ENCODE measurements at places on chromosomes 2 and 18.

DNA sequence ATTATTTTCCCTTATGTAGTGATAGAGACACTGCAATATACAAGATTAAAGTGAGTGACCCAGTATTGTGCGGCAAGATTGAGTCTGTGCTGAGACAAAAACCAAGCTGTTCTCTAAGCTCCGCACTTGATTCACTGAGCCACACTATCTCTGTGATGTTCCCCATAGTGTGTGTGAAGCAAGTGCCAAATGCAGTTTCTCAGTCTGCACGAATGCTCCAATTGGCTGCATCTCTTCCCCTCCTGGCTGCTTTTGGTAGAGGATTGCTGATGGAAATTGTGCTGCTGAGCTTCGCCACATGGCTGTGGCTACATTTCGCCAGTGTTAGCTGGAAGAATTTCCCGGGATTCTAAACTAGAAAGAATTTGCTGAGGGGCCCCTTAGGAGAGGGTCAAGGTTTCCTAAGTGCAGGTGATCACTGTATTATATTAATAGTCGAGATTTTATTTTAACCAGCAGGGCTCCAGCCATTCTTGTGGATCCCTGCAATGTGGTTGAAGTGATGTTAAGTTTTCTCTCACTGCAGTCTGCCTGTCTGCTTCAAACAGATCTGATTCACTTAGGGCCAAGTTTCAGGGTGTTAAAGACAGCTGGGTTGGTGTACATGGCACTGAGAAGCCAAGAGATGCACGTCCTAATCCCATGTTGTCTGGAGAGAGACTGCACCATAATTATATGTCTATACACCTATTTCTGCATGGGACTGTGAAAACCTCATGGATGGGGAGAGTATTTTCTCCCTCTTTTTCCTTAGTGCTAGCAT is 317.2 kb downstream of the DCC start:
- no peak for DNase-seq

- peak; percentile 38 for DNase-seq
These were observed 15.3 kb downstream of the SIX3 start for GRCh38 chr2:44956843-44957242.

DNA sequence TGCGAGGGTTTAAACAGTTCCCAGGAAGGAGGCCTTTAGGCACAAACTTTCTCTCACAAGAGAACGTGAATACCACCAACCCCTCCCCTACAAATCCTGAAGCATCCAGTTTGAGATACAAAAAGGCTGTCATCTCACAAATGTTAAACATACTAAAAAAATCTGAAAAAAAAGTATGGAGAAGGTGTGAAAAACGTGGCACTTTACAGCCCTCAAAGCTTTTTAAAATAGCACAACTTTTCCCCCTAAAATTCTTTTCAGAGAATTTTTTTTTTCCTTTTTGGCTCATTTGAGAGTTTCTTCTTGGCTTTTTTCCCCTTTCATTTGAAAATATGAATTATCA is 10.1 kb downstream of the ZEB2 start:
- no peak for DNase-seq

DNA sequence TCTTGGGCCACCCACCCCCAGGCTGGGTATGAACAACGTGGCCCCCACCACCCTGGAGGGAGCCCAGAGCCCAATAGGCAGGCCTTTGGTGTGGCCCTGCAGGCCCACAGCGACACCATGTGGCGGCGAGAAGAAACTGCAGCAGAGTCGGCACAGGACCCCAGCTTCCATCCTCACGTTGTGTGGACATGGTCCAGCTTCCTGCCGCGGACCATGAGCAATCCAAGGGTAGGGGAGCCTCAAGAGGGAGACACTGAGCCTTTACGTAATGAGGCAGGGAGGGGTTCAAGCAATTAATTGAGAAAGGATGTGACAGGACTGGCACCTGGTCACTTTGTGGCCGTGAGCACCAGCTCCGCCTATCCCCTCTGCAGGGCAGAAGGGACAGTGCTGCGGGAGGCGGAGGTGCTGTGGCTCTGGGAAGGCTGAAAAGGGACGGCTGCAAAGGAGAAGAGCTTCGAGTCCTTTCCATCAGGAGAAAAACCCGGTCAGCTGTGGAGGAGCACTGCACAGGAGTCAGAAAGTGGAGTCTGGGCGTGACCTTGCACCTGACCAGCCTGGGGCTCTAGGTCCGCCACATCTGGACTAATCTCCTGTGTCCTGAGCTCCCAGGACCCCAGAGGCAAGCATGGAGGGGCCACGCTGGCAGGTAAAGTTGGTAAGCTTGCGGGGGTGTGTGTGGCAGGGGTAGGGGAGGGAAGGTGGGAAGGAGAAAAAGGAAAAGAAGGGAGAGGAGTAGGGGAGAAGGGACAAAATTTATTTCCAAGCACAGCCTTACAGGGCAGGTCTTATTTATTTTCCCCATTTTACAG is 44.9 kb downstream of the TMEM37 start:
- DNase-seq = peak; percentile 2

GRCh38 chr2:70454936-70455544 is 98.6 kb downstream of the TGFA start:
- no peak for DNase-seq

GRCh38 chr2:169023161-169023560 is 8.0 kb downstream of the ABCB11 start:
- no peak for DNase-seq

GRCh38 chr18:63007231-63007630 is 291.9 kb downstream of the PHLPP1 start:
- DNase-seq = no peak

DNA sequence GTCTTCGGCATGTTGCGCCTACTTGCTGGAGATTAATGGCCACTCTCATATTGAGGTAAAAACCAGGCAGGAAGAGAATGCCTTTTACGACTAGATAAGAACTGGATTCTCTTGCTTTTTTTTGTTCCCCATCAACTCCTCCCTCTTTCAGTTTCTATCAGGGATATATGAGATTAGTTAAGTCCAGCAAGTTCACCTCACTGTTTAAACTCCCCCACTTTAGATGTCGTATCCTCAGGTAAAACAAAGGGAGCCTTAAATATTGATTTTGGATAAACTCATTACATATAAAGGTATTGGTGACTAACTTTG is 98.4 kb downstream of the PLEKHM3 start:
- DNase-seq = no peak

DNA sequence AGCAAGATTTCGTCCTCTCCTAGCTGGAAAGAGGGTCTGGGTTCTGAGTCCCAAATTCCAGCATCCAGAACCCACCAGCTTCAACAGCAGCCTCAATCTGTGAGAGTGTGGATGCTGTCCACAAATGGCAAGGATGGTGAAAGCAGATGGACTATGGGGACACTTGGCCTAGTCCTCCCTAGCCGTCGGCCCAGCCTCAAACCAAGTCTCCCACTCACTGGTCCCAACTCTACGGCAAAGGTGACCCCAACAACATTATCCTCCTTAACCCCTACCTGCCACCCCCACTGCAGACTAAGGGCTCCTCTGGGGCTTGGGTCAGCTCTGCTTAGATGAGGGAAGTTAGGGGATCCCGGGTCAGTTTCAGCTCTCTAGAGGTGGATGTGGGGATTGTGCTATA is 57.3 kb downstream of the TNS1 start:
- DNase-seq = no peak

GRCh38 chr2:152542337-152542994 is 174.8 kb downstream of the PRPF40A start:
- no peak for DNase-seq

DNA sequence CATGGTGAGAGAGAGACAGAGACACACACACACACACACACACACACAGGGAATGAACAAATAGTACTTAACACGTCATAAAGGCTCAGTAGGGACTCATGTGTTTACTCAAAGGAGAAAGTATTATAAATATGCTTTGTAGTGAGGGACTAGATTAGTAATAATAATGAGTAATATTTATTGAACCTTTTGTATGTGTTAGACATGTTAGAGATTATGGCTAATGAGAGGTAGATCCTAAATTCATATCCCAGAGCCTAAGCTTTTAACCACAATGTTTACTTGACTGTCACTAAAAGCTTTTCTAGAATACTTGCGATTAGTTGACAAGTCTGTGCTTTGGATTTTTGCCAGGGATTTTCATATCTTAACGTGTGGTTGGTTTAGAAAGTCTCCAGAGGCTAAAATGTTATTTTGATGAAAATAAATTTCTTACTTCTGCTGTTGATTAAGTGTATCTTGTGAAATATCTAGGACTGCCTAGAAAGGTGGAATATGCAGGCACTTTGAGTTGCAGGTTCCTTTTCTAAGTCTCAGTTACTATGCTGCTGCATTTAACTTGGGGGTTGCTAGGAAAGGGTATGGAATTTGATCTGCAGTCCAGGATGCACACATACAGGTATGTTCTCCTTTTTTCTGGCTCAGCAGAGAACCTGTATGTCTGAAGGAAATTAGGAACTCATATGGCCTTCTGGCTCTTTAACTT is 64.5 kb downstream of the UBR3 start:
- DNase-seq = no peak

DNA sequence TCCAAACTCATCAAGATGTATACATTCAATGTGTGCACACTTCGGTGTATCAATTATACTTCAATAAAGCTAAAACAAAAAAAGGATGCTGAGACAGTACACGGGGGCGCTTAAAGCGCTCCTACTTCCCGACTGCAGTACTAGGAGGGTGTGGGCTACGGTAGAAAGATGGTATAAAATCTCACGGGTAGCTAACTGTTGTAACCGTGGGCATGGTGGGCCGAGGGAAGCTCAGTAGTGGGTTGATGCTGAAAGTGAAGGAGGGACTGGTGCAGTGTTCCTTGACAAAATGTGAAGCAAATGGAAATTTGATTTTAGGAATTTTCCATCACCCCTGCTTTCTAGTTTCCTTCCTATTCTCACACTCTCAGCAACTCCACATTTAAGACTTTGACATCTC is 42.6 kb upstream of the DARS1 start:
- DNase-seq = no peak

DNA sequence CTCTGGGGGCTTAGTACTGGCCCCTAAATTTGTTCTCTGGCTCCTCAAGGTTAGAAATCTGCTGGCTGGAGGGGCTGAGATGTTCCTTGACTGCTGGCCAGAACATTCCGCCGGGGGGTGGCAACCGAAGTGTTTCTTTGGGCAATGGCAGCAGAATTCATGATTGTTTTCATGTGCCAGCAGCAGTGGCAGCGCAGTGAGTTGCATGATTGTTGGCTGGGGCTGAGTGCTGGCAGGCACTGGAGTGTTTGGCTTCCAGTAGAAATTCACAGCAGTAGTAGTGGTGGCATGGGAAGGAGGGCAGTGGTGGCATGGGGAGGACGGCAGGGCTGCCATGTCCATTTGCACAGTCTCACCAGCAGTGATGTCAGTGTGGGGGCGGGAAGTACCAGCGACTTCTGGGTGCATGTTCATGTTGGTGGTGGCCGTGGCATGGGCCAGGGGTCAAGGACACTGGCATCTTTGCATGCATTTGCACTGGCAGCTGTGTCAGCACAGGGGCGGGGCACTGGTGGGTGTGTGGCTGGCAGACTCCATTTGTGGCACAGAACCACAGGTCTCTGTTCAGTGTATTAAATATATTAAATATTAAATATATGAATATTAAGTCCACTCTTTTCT is 130.6 kb upstream of the CDH7 start:
- no peak for DNase-seq

- DNase-seq = no peak
These were observed 217.0 kb downstream of the ANAPC1 start for GRCh38 chr2:111667001-111667400.

DNA sequence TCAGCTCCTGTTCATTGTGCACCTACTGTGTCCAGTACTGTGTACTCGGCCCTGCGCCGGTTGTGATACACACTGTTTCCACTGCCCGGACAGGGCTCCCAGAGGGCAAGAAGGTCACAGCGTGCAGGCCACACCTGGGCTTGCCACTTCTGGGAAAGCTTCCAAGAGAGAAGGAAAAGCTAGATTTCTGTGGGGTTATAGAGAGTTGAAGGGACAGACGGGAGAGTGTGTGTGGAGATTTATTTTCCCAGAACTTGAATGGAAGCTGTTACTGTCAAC is 3.8 kb upstream of the CNDP1 start:
- no peak for DNase-seq

GRCh38 chr2:234448506-234449184 is 48.2 kb downstream of the ARL4C start:
- no peak for DNase-seq

DNA sequence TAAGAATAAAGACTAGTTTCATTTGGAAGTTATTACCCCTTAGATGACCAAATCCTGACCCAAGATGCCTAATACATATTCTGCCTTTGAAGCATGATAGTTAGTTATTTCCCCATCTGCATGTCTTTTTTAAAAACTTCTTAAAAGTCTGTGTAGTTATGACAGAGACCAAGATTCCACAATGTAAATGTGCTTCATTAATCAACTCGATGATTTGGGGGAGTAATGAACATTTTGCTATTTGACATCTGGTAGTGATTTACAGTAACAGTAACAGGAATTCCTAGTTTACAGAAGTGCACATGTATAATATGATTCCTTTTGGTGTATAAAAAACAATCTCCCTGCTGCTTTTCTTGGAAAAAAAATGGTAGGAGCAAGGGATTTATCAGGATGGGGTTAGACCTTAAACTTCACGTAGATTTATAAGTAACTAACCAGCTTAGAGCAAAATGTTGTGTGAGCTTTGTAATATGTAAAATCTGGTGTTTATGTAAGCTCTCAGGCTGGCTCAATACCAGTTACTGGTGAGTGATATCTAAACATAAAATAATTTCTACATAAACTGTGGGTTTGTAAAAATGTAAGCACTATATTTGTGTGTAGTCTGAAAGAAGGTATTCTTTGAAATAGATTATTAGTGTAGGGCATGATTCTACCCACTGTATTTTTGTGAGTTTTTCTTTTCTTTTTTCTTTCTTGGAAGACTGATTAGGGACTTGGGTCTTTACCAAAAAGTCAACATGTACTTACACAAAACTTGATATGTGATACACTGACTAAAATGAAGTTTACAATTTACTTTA is 641.6 kb downstream of the EPHA4 start:
- DNase-seq = peak; percentile 54

- no peak for DNase-seq
These were observed 78.8 kb upstream of the ITGB6 start for GRCh38 chr2:160278879-160279177.

GRCh38 chr2:239581352-239581901 is 180.6 kb upstream of the HDAC4 start:
- no peak for DNase-seq

GRCh38 chr2:75140288-75140687 is 59.0 kb downstream of the TACR1 start:
- DNase-seq = no peak

- no peak for DNase-seq
These were observed 6.7 kb downstream of the ANKAR start for GRCh38 chr2:189681203-189681602.

- DNase-seq = no peak
These were observed 19.3 kb upstream of the ACKR3 start for GRCh38 chr2:236550290-236550689.

Data from AG09319 (cell line).